Naive thymus-derived CD8-positive, alpha-beta T cell (primary cell): ENCODE measurements at places on chromosomes 7 and 10. TPM values are rescaled to one million over a fixed set of nuclear protein-coding genes. Genes with fewer than 3 reads are reported as not detected.

DNA sequence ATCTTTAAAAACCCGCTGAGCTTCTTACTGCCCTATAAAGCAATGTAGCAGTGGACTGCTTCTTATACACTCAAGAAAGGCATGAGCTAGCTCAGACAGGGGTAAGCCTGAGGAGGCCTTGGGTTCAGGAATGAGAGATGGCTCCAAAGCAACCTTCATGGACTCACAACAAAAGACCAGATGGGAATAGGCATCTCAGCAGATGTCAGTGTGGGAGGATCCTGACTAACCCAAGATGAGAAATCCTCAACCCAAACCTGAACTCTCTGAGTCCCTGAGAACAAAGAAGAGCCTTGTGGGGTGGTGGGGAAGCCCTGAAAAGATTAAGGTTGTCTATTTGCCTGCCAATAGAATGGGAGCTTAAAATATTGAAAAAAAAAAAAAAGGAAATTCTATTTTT, 807.4 kb downstream of the KCNMA1 start:
- DNase-seq: no peak

GRCh38 chr7:126696256-126697038, 556.3 kb downstream of the GRM8 start:
- DNase-seq: no peak

DNA sequence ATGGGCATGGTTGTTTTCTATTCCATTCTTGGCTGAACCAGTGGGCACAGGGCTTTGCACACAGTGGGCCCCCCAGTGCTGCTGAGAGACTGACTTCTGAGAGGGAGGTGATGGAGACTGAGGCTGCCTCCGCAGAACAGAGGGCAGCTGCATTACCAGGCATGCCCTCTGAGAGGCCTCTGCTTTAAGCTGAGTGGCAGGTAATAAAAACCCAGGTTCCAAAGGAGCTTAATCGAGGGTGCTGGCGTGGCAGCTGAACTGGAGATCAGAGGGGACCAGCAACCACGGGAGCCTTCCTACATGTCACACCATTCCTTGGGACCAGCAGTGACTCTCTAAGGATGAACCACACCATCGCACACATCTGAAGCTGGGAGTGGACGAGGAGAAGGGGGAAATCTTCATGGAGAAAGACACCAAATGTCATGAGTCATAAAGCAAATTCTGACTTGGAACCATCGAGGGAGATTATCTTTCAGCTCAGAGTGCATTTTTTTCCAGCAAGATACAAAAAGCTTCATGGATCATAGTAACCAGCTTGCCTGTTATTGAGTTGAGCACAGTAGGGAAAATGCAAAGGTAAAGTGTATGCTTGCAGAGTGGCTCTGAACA, 24.6 kb downstream of the HIPK2 start:
- DNase-seq: no peak

DNA sequence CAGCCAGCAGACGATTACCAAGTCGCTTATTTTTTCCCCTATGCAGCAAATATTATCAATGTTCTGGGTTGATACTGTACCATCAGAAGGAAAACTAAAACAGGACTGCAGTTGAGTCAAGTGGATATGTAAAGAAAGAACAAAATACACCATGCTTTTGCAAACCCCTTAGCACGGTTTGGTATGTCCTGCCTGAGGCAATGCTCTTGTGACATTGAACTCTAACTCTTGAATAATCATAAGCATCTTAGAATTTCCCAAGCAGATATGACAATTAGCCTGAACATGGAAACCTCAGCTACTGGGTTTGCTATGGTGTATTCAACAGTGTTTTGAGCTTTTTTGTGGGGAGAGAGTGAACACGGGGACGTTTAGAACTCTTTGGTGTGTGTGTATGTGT, 107.4 kb downstream of the ETV1 start:
- no peak for DNase-seq

GRCh38 chr10:48199580-48200377, 74.7 kb downstream of the FRMPD2 start:
- DNase-seq: no peak

DNA sequence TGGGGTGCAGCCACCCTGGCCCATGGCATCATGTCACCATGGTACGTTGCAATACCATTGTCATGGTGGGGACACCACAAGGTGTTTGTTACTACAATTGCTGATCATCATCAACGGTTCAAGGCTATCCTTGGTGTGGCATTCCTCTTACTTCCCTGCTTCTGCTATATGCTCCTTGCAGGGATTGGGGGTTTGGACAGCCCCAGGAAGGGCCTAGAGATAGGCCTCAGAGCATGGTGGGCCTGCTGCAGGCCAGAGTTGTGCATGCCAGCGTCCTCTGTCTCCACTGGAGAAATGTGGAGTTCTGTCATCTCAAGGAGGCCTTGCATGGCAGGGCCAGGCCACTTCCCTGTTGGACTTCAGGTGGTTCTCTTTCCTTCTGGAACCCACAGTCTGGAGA, 234.6 kb upstream of the MKI67 start:
- DNase-seq: no peak

- no peak for DNase-seq
These were observed 178.1 kb upstream of the PPP2R2D start for GRCh38 chr10:131722525-131723264.

DNA sequence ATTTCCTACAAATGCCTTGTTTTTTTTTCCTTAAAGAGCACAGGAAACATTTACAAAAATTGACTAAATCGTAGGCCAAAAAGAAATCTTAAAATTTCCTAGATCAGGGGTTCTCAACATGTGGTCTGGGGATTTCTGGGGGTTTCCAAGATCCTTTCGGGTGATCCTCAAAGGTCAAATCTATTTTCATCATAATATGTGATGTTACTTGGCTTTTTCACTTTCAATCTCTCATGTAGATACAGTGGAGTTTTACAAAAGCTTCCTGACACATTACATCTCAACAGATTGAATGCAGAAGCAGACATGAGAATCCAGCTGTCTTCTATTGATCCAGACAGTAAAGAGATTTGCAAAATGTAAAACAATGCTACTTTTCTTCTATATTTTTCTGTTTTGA, 497.3 kb downstream of the INHBA start:
- DNase-seq: no peak

DNA sequence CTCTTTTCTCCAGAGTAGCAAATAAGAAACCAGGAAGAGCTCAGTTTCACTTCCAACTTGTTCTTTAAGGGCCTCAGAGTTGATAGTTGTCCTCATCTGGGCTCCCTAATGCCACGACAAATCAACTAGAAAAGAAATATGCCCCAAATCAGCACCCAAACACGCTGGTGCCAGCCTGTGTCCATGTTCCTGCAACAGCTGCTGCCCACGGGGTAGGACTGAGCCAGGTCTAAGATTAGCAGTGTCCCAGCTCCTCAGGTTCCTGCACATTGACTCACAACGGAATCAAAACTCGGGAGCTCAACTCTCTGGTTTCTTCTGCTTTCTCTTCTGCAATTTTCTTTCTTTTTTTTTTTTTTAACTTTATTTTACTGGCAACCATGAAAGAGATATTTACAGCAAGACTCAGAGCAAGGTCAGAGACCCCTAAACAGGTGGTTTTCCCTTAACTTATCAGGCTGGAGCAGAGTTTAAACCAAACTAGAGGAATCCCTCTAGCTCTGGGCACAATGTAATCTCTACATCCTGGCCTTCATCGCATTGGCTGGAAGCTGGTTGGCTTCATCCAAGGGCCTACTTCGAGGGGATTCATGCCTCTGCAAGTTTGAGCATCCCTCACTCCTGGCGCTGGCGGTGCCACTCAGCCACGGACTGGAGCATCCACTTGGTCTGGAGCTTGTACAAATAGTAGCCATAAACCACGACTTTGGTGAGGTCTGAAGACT, 126.1 kb downstream of the PFKFB3 start:
- DNase-seq: no peak

DNA sequence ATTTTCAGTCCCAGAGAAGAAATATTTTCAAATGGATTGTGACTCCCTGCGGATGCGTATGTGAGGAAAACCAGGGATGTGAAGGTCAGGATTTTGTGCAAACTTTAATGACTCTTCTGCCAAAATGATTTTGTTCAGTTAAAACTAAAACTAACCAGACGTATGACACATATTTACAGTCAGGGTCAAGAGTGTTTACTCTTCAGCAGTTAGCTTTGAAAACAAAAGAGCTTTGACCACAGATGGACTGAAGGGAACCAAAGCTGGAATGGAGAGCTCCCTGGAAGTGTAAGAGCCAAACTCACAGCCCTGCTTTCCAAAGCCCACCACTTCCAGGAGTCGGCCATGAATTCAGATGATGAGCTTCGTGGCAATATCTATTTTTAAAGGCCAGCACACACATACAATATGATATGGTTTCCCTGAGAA, 15.5 kb downstream of the SVIL start:
- DNase-seq: no peak

GRCh38 chr10:101273330-101273729, 44.1 kb upstream of the LBX1 start:
- no peak for DNase-seq

DNA sequence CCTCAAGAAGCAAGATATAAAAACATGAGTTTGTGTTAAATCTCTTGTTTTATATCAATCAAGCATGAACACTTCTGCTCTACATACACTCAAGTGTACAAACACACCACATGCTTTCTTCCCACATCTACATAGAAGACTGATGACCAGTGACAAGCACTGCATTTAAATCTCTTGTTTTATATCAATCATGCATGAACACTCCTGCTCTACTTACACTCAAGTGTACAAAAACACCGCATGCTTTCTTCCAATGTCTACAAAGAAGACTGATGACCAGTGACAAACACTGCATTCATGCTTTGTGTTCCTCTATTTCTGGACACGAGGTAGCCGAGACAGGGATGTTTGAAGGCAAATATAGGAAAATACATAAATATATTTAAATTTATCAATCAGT, 642.0 kb upstream of the PFKP start:
- DNase-seq: no peak

DNA sequence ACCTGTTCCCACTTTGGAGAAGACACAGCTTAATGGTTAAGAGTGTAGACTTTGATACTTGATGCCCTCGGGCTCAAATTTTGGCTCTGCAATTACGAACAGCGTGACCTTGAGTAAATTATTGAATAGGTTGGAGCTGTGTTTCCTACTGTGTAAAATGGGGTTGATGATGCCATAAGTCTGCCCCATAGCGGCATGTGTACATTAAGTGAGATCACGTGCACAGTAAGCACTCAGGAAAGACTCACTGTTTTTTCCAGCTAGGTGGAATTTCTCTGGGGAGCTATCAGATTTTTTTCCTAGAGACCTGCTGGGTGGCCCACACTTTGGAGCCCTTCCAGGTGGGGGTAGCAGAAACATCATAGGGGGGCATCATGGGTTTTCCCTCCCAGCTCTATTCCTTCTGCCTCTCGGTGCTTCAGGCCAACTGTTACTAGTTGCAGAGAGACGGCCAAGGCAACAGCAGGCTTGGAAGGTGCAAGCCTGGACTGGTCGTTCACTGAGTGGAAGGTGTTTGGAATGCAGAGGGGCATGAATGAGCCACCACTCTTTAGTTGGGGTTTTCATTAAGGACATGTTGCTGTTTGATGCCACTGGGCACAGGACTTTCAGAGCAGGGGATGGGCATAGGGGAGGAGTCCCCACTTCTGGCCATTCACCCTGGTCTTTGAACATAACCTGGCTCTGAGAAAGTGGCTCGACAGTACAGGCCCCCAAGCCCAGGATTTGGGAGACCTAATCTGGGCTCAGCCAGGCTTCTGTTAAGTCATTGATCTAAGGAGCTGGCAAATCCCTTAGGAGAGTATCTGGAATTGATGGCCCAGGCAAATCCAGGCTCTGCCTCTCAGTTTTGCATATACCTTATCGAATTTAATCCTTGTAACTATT, 64.0 kb downstream of the SYPL1 start:
- DNase-seq: no peak

GRCh38 chr7:55209366-55209765, 155.8 kb upstream of the LANCL2 start:
- no peak for DNase-seq

DNA sequence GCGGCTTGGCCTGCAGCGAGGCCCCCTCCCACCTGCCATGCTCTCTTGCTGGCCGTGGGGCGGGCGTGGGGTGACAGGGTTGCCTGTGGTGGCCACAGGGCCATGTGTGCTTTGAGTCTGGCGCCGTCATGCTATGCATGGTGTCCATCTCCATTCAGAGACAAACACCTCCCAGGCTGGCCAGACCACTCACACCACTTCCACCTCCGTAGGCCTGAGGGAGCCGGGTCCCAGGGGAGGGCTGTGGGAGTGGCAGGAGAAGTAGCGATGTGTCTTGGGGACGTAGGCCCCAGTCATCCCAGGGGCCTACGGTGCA, 65.5 kb downstream of the DNAJB6 start:
- no peak for DNase-seq

DNA sequence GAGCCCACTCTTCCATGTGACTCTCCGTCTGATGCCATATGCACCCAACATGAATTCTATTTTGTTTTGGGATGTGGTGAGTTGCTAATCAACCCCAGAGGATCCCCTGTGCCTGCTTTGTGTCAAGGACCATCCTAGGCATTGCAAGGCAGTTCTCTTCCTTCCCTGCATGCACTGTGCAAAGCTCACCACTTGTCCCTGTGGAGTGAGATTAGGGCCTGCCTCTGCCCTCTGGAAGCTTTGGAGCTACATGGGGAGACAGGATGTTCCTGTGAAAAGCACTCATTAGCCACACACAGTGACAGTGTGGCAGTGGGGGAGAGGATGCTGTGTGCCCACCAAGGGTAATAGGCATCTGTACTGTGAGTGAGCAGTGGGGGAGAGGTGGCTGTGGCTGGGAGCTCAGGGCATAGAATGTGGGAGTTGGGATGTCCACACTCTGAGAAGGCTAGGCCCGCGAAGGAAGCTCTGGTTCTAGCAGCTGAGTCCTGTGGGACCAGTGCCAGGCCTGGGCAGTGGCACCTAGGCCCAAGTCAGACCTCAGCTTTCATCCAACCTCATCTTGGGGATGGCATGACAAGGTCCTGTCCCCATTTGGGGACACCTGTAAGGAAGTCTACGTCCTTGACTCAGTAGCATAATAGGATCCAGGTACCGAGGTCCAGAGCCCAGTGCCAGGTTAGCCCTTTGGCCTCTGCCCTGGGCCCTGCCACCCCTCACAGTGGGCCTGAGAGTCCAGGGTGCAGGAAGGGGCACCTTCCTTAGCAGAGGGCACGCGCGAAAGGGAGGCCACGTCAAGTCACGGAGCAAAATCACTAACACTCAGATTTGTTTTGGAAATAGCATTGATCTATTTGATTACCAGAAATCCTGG, 6.6 kb downstream of the ADRA2A start:
- DNase-seq: no peak

- no peak for DNase-seq
These were observed 3.8 kb downstream of the NUDCD3 start for GRCh38 chr7:44486693-44487092.

The HOXA9 gene
- polyA plus RNA-seq: not detected

The NUTM2E gene
- polyA plus RNA-seq: not detected

The GARIN1A gene
- polyA plus RNA-seq: not detected

The PGAM2 gene
- not detected for polyA plus RNA-seq
